ENCODE measurements at places on chromosomes 3 and 15. TPM values are rescaled to one million over a fixed set of nuclear protein-coding genes. Genes with fewer than 3 reads are reported as not detected.

DNA sequence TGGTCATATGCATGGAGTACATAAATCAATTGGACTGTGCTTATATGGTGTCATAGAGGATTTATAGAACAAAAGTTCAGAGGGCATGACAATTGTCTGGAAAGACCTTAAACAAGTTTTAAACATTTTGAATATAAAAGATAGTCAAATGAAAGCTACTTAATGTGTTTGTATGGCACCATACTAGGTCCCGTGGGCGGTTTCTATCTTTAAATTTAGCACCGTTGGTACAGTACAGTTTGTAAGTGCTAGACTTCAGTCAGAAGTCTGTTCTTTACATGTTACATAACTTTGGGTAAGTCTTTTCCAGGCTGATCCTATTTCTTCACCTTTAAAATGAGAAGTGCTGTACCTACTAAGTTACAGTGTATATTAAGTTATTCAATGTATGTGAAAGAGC lies 373.4 kb upstream of the ARL6 start:
- no peak for DNase-seq

GRCh38 chr3:48935530-48935929 lies 16.9 kb downstream of the ARIH2 start:
- no peak for DNase-seq

- DNase-seq, result no peak
Observed at GRCh38 chr15:80641384-80641783, 53.7 kb upstream of the ABHD17C start.

GRCh38 chr3:78483090-78483489 lies 1284.7 kb downstream of the ROBO1 start:
- no peak for DNase-seq

DNA sequence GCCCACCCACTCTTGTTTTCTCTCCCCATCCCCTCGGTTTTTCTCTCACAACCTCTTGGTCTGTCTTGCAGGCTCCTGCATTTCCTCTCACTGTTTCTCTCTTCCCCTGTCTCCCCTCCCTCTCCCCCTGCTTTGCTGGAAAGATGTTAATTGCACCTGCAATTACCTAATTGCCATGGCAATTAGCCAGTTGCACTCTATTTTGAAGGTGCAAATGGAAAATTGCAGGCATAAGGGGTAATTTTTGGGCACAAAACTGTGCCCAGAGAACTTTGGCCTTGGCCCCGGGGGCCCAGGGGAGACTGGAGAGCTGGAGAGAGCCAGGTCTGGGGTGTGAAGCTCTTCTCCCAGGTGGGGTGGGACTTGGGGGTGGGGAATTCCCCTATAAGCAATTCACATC lies 164.5 kb upstream of the TLE3 start:
- no peak for DNase-seq

DNA sequence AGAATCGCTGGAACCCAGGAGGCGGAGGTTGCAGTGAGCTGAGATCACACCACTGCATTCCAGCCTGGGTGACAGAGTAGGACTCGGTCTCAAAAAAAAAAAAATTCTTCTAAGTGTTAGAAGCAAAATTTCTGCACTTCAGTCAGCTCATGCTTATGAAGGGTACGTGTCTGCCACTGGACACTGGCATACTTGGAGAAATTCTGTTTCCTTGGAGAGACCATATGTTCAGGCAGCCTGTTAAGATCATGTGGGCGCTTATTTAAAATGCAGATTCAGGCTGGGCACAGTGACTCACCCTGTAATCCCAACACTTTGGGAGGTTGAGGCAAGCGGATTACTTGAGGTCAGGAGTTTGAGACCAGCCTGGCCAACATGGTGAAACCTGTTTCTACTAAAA lies 85.6 kb upstream of the IQSEC1 start:
- no peak for DNase-seq

- no peak for DNase-seq
Observed at GRCh38 chr3:110026421-110026820, 689.1 kb upstream of the DPPA4 start.

The LNP1 gene
- total RNA-seq, result 3.2 TPM

The TMC3 gene
- not detected for total RNA-seq

The MAP3K13 gene
- 6.9 TPM for total RNA-seq

The COL6A5 gene
- not detected for total RNA-seq

The NTRK3 gene
- total RNA-seq, result 0.61 TPM

The CCR3 gene
- 0.62 TPM for total RNA-seq

Data from psoas muscle (tissue), 8 donors.